ENCODE measurements at places on chromosomes 7 and 10. TPM values are rescaled to one million over a fixed set of nuclear protein-coding genes. Genes with fewer than 3 reads are reported as not detected.

DNA sequence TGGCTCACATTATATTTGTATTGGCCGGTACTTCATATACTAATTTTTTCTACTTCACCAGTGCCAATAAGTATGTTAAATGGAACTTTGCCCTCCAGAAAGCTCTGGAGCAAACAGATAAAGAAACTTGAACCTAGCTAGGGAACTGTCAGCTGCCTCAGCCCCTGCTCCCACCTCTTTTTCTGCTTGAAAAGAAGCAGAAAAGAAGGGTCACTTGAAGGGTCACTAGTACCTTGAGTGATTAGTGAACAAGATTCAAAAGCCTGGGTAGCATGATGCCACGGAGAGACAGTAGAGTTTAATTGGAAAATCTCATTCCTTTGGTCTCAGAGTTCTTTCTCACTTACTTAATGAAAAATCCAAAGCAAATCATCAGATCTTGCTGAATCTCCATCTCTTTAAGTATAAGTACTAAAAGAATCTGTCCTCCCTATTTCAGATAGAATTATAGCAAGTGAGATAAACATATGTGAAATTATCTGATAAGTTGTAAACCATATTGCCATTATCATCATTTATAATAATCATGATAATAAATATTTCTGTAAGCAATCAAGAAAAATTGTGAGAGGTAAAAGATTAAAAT is 47.7 kb downstream of the PTN start:
- no peak for DNase-seq
- H3K4me3 ChIP-seq = no peak overlapping the region
- H3K27me3 ChIP-seq = no peaks in the 10 kb centered on the region
- H3K27ac ChIP-seq = no peak overlapping the region
- no peaks in the 10 kb centered on the region for H3K4me1 ChIP-seq
- H3K36me3 ChIP-seq = no peaks in the 10 kb centered on the region

- H3K27me3 ChIP-seq = no peaks in the 10 kb centered on the region
- no peaks in the 10 kb centered on the region for H3K36me3 ChIP-seq
- no peaks in the 10 kb centered on the region for H3K4me1 ChIP-seq
- no peak for DNase-seq
Observed at GRCh38 chr10:19195698-19196097, 147.1 kb downstream of the MALRD1 start.

DNA sequence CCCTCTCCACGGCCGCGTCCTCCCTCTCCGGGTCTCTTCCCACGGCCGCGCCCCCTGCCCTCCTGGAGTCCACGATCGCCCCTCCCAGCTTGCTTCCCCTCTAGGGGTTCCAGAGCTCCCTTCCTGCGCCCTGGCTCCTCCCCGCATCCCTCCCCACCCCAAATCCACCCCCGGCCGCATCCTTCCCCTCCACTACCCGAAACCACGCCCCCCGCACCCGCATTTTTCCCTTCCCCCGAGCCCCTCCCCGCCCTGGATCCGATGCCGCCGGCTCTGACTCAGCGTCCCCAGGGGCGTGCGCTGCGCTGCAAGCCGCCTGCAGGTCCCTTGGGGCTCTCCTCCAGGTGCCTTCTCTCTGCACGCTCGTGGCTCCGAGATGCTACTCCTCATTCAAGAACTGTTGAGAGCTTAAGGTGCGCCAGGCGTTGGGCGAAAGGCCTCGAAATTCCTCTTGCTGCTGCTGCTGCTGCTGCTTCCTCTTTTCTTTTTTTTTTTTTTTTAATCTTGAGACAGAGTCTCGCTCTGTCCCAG is 372 bp upstream of the TMEM130 start:
- no peak overlapping the region for H3K27ac ChIP-seq
- H3K4me1 ChIP-seq = no peaks in the 10 kb centered on the region
- H3K27me3 ChIP-seq = no peaks in the 10 kb centered on the region
- H3K36me3 ChIP-seq = no peaks in the 10 kb centered on the region

DNA sequence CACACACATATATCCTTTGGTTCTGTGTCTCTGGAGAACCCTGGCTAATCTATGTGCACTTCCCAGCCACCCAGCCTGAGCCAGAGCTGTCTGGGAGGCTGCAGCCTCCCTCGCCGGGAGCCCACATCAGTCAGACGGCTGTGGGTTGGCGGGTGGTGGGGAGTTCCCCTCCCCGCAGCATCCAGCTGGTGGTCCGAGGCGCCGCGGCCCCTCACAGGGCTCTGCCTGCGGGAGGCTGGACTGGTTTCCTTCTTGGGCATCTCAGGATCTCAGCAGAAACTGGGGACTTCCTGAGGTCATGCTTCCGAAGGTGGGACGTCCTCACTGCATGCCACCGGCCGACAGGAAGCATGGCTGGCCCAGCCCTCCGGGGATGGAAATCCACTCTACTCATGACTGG is 22.0 kb upstream of the PSMG3 start:
- DNase-seq = no peak
- no peaks in the 10 kb centered on the region for H3K36me3 ChIP-seq
- H3K27ac ChIP-seq = no peak overlapping the region

GRCh38 chr10:72541337-72541736 is 84.5 kb downstream of the MICU1 start:
- DNase-seq = no peak
- H3K4me3 ChIP-seq = no peak overlapping the region
- no peaks in the 10 kb centered on the region for H3K36me3 ChIP-seq

- no peaks in the 10 kb centered on the region for H3K27me3 ChIP-seq
- no peak overlapping the region for H3K27ac ChIP-seq
- H3K36me3 ChIP-seq = no peaks in the 10 kb centered on the region
- DNase-seq = no peak
Observed at GRCh38 chr7:76073335-76073990, 25.6 kb downstream of the MDH2 start.

DNA sequence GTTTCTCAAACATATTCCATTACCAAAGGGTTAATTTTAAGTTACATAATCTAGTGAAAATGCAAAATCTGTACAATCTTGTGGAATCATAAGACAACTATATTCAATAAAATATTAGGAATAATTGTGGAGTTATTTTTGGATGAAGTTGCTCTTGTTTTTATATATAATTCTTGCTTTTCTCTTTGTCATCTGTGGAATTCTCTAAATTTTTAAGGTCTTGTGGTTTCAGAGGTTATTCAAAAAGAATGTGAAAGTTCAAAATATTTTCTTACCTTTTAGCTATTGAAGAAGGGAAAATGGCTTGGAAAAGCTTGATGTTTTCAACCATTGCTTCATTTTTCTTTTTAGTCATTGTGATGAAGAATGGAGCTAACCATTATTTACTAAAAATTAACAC is 552.1 kb downstream of the TFEC start:
- H3K4me3 ChIP-seq = no peak overlapping the region
- no peaks in the 10 kb centered on the region for H3K27me3 ChIP-seq
- no peaks in the 10 kb centered on the region for H3K4me1 ChIP-seq
- H3K36me3 ChIP-seq = no peaks in the 10 kb centered on the region
- no peak overlapping the region for H3K27ac ChIP-seq

DNA sequence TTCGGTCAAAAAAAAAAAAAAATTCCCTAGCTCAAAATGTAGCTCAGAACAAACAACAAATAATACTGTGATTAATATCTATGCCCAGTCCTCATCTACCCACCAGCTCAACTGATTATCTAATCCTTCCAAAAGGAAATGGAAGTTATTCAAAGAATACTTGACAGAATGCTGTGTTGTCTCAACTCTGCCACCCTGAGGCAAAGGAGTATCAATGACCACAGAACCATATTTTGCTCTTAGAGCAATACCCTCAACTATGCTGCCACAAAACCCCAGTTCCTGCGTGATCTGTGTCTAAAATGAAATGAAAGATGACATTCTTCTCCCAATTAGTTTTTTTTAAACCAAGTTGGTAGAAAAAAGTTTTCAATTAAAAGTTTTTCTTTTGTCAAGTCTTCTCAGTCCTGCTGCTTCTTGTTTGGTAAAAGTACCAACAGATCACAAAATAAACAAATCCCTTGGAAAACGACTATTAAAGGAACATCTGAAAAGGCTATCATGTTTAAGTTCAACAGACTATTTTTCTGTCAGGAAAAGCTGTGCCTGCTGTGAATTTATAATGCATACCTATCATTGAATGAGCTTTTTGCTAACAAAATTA is 21.6 kb downstream of the RBM28 start:
- no peak for DNase-seq
- no peaks in the 10 kb centered on the region for H3K27me3 ChIP-seq
- no peak overlapping the region for H3K4me3 ChIP-seq
- H3K36me3 ChIP-seq = no peaks in the 10 kb centered on the region
- H3K4me1 ChIP-seq = no peaks in the 10 kb centered on the region
- H3K27ac ChIP-seq = no peak overlapping the region

The VAX1 gene
- not detected for total RNA-seq

DNA sequence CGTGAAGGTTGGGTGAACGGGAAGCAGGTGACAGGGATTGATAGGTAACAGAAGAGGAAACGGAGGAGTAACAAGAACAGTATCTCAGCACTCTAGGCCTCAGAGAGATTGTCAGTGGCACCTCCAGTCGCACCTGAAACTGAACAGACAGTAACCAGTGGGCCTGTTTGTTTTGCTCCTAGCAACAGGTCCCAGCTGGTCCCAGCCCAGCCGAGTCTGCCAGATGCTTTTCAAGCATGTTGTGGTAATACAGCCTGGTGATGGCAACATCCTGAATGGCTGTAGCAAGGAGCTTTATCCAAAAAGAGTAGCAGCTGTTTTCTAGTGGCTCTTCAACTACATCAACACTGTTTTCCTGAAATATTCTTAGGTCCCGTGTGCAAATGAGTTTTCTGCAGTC is 4.7 kb downstream of the CACNB2 start:
- no peaks in the 10 kb centered on the region for H3K36me3 ChIP-seq
- H3K4me3 ChIP-seq = no peak overlapping the region
- H3K27ac ChIP-seq = peak overlapping the region; percentile 95
- no peaks in the 10 kb centered on the region for H3K4me1 ChIP-seq
- no peaks in the 10 kb centered on the region for H3K27me3 ChIP-seq
- peak; percentile 67 for DNase-seq

The AKR1E2 gene
- 31.3 TPM for total RNA-seq

The FAM131B gene
- total RNA-seq = 5.7 TPM

The GNGT1 gene
- not detected for total RNA-seq

DNA sequence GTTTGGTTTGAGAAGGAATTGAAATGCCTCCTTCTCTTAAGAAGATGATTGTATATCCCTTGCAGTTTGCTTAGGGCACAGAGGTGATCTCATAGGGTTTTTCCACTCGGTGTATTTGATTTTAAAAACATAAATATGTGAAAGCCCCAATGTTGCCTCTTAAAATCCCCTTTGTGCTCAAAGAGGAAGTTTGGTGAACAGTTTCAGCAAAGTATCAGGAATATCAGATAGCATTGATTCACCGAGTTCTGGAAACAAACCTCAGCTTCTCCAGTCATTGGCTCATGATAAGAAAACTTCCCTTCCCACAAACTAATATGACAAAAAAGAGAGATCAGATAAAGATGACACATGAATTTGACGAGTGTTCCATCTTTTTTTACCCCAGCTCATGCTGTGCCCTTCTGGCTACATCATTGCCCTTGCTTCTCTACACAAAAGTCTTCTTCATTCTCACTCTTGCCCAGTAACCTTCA is 20.1 kb upstream of the SMNDC1 start:
- H3K27me3 ChIP-seq = no peaks in the 10 kb centered on the region
- H3K4me1 ChIP-seq = no peaks in the 10 kb centered on the region
- DNase-seq = no peak
- H3K36me3 ChIP-seq = no peaks in the 10 kb centered on the region

The MMP21 gene
- not detected for total RNA-seq

DNA sequence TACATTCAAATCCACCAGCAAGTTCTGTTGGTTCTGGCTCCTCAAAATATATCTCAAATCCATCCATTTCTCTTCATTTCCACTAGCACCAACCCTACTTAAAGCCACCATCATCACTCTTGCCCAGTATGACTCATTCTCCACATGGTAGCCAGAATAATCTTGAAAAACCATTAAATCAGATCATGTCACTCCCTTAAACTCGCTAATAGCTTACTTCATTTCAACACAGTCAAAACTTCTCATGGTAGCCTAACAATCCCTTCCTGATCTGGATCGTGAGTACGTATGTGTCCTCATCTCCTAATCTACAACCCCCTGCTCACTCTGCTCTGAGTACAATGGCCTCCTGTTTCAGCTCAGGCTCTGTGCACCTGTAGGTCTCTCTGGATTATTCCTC is 8.7 kb downstream of the EPC1 start:
- no peak overlapping the region for H3K27ac ChIP-seq
- DNase-seq = no peak
- no peaks in the 10 kb centered on the region for H3K27me3 ChIP-seq
- no peaks in the 10 kb centered on the region for H3K36me3 ChIP-seq

DNA sequence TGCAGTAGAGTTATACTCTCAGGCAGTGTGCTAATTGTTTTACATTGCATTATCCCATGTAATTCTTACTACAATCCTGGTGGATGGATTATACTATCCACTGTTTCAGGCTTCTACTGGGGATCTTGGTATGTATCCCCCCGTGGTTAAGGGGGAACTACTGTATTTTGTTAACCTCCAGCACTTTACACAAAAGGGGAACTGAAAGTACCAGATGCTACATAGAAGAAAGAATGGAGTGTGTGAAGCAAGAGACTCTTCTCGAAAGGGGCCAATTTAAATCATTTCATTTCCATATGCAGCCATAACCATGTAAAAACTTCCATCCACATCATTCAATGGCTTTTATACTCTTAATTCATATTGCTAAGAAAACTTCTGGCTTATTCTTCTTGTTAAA is 69.4 kb downstream of the C1GALT1 start:
- no peak overlapping the region for H3K27ac ChIP-seq
- no peaks in the 10 kb centered on the region for H3K27me3 ChIP-seq
- DNase-seq = no peak
- H3K36me3 ChIP-seq = no peaks in the 10 kb centered on the region
- no peak overlapping the region for H3K4me3 ChIP-seq
- H3K4me1 ChIP-seq = no peaks in the 10 kb centered on the region

- no peak overlapping the region for H3K4me3 ChIP-seq
- peak overlapping the region; percentile 28 for H3K27ac ChIP-seq
- no peaks in the 10 kb centered on the region for H3K4me1 ChIP-seq
- H3K27me3 ChIP-seq = no peaks in the 10 kb centered on the region
- DNase-seq = no peak
Observed at GRCh38 chr10:85642421-85643170, 724.0 kb downstream of the GRID1 start.

- H3K27me3 ChIP-seq = no peaks in the 10 kb centered on the region
- peak overlapping the region; percentile 60 for H3K27ac ChIP-seq
- H3K4me1 ChIP-seq = peaks cover 6% of the 10 kb centered on the region
- DNase-seq = peak; percentile 34
- no peaks in the 10 kb centered on the region for H3K36me3 ChIP-seq
Observed at GRCh38 chr7:105487579-105488571, 34.2 kb downstream of the PUS7 start.
